ENCODE measurements at places on chromosomes 13 and 19.
A peak's percentile ranks its signal among the peaks of the same experiment; 100 is the strongest.

DNA sequence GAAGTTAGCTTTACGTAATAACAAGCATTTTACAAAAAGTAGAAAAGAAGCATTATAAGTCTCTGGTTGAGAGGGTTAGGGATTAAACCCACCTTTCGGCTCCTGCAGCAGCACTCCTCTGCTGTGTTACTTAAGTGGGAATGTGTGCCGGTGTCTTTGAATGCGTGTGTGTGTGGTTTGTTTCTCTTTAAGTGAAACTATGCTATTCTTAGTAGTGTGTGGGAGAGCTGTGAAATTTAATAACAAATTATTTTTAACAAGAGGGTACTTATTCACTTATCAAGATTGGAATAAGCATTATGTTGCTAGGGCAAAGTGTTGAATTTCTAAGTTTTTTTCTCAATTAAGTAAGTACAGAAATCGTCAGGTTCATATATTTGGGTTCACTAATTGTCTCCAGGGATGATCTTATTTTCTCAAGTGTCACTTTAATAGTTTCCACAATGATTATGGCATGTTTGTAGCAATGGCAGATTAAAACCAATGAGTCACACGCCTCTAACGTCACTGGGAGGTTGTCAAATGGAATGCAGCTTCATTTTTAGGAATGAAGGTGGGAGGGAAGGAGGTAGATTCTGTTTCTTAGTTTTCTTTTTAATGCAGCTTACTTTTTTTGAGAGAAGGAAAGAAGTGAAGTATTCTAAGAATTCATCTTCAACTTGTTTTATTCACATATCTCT lies 151.3 kb downstream of the LMO7 start:
- no peak for DNase-seq

GRCh38 chr13:92613921-92614320 lies 612.7 kb upstream of the GPC6 start:
- no peak for DNase-seq

DNA sequence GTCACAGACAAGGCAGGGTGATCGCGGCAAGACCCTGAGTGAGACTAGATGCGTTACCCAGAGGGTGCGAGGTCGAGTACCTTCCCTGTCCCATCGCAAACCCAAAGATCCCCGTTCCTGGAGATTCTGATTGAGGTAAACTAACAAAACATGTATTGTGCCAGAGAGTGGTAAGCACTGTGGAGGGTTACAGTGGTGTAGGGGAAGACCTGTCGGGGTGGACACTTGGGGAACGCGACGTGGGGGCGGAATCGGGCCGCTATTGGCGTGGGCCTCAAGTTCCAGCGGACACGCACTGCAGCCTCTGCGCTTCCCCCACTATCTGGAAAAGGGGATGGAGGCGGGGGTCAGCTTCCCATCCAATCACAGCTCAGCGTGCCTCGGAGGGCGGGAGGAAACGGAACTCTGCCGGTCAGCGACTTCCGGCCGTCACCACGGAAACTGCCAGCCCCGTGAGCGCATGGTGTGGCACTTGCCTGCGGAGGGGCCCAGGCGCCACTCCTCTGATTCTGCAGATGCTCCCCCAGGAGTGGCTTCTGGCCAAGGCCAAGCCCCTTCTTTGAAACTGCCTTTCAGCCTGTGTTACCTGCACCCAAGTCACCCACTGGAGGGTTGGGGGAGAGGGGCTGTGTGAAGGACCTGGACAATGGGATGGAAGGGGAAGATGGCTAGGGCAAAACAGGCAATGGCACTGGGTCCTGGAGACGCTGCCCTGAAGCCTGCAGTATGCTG lies 1.0 kb upstream of the UBE2M start:
- DNase-seq, result peak; percentile 94

GRCh38 chr13:94346261-94347019 lies 133.0 kb downstream of the DCT start:
- no peak for DNase-seq

DNA sequence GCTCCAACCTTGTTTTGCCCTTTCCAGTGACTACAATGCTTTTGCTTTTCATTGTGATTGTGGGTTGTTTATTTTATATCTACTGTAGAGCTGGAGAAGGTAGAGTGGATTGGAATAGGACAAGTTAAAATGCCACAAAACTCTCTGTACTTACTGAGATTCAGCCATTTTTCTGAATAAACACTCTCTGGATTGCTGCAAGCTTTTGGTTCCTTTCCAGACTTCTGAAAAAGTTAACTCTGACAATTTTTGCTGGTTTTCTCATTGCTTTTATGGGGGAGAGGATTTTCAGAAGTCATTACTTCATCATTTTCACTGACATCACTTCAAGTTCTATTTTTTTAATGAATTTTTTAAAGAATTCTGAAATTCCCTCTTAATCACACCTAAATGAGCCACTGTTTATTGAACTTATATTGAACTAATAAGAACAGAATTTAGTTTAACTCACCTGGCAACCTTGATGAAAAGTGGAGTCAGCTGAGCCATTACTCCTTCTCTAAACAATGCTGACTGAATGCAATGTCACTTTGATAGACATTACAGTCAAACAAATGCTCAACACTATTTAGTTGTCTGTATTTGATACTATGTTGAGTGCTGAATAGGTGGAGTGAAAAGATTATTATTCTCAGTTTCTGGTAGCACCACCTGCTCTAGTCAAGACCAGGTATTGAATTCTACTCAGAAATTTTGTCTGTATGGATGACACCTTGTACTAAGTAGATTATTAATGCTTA lies 303.5 kb downstream of the DLEU7 start:
- DNase-seq, result no peak

DNA sequence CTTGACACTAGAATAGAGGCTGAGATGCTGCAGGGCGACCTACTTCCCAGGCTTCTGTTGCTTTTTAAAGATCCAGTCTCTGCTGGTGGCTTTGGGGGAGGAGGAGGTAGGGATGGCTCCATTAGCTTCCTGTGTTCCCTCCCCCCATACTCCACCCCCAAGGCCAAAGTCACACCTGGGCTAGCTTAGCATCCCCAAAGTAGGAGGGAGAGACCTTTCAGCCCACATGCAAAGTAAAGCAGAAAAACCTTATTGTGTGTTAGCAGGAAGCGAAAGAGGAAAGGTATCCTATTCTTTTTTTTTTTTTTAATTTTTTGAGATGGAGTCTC lies 3.2 kb upstream of the TNPO2 start:
- no peak for DNase-seq

All from hematopoietic multipotent progenitor cell treated with erythropoietin and hydrocortisone succinate and interleukin-3 and kit ligand, for 8 days (in vitro differentiated cells).